ENCODE measurements at places on chromosomes 2 and 18.

DNA sequence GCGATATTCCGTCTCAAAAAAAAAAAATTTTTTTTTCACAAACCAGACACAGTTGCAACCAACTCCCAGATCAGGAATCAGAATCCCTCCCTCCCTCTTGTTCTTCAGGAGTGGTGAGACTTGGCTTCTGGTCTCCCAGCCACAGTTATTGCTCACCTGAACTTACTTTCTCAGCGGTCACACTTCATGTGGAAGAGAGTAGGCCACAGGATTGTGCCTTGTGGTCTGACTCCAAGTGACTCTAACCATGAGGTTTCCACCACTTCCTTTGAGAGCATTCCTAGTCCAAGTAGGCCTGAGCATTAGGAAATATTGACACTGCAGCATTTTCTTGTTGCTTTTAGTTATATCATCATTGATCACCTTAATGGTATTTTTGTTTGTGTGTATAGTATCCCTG, 12.1 kb downstream of the FMNL2 start:
- DNase-seq, result no peak
- no peak overlapping the region for H3K27ac ChIP-seq
- H3K4me1 ChIP-seq, result no peaks in the 10 kb centered on the region
- H3K4me3 ChIP-seq, result no peak overlapping the region

GRCh38 chr2:133092571-133092970, 422.6 kb upstream of the LYPD1 start:
- H3K36me3 ChIP-seq, result no peaks in the 10 kb centered on the region
- no peak for DNase-seq
- H3K4me1 ChIP-seq, result no peaks in the 10 kb centered on the region
- H3K27ac ChIP-seq, result no peak overlapping the region
- H3K27me3 ChIP-seq, result no peaks in the 10 kb centered on the region
- no peak overlapping the region for H3K4me3 ChIP-seq

DNA sequence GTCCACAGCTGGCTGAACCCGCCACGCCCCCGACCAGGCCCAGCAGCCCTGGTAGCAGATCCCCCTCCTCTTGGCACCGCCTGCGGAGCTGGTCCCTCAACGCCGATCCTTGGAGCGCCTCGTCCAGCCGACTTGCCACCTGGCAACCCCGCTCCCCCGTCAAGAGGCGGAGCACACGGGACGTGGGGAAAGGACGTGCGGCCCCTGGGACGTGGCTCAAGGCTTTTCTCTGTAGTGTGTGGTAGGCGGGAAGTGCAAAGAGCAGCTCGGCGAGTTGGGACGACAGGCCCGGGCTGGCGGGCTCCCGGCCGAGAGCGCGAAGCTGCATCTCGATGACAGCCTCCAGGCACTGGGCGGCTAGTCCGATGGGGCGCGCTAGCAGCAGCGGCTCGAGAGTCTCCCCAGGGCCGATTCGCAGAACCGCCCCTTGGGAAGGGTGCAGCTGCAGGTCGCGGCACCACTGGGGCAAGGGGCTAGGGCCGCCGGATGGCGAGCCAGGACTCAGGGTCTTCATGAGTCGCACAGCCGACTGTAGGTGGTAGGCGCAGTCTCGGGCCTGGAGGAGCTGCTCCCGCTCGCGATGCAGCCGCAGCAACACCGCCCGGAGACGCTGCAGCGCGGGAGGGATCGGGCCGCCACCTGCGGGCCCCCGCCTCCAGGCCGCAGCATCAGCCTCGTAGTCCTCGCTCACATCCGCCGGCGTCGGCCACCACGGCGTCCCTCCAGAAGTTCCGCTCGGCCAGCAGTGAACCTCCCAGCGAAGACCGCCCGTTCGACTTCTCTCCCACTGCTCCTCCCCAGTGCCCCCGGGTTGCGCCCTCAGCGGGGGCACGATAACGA, 617 bp downstream of the CCDC142 start:
- DNase-seq, result no peak
- H3K4me1 ChIP-seq, result peaks cover 26% of the 10 kb centered on the region
- no peaks in the 10 kb centered on the region for H3K27me3 ChIP-seq
- H3K4me3 ChIP-seq, result peak overlapping the region; percentile 91
- peaks cover 2% of the 10 kb centered on the region for H3K36me3 ChIP-seq

DNA sequence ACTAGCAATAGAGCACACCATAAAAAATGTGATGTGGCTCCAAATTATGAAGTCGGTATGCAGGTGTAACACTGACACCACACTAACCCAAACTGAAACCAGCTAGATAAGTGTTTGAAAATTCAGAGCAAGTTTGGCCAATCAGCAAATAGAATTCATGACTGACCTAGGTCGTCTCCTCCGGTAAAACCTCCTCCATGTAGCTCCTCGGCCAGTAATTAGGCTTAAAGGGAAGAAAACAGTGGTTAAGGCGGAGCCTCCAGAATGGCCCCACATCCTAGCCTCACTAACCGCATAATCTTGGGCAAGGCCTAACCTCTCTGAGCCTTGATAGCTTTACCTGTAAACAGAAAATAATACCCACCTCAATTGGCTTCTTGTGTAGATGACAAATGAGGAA, 30.1 kb downstream of the C1D start:
- no peak for DNase-seq
- no peak overlapping the region for H3K4me3 ChIP-seq
- H3K27ac ChIP-seq, result no peak overlapping the region
- no peaks in the 10 kb centered on the region for H3K36me3 ChIP-seq
- H3K4me1 ChIP-seq, result no peaks in the 10 kb centered on the region
- no peaks in the 10 kb centered on the region for H3K27me3 ChIP-seq

- H3K27me3 ChIP-seq, result no peaks in the 10 kb centered on the region
- H3K4me1 ChIP-seq, result peaks cover 11% of the 10 kb centered on the region
- no peak overlapping the region for H3K4me3 ChIP-seq
- no peak for DNase-seq
Observed at GRCh38 chr2:26697425-26697824, 4.9 kb downstream of the KCNK3 start.

DNA sequence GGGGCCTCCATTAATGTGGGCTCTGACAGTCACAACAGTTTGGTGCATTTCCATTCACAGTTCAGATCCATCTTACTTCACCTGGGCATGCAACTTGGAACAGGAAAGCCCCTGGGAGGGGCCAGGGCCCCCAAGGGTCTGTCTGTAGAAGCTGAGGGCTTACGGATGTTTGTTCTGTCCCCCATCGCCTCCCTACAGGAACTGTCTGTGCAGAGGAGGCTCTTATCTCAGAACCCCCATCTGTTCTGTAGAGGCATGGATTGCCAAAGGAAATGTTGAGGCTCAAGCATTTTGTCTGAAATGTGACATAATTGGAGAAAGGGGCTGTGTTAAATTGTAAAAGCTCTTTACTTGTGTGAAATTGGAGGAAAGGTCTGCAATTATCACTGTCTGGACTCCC, 334.3 kb downstream of the CLIP4 start:
- no peak for DNase-seq
- no peaks in the 10 kb centered on the region for H3K36me3 ChIP-seq
- no peaks in the 10 kb centered on the region for H3K27me3 ChIP-seq
- no peak overlapping the region for H3K27ac ChIP-seq
- no peaks in the 10 kb centered on the region for H3K4me1 ChIP-seq

- H3K27me3 ChIP-seq, result no peaks in the 10 kb centered on the region
- H3K4me1 ChIP-seq, result no peaks in the 10 kb centered on the region
- H3K4me3 ChIP-seq, result no peak overlapping the region
- DNase-seq, result no peak
Observed at GRCh38 chr2:120844070-120844738, 108.5 kb downstream of the GLI2 start.

- no peak overlapping the region for H3K4me3 ChIP-seq
- H3K27me3 ChIP-seq, result no peaks in the 10 kb centered on the region
- no peak overlapping the region for H3K27ac ChIP-seq
Observed at GRCh38 chr18:47342566-47342965, 91.1 kb upstream of the SKOR2 start.
